NCI-H510A treated with DMSO at 0.1 percent for 48 hours (cell line): ENCODE measurements at places on chromosomes 2 and 18.

GRCh38 chr2:120036145-120036544, 23.3 kb downstream of the EPB41L5 start:
- no peak for DNase-seq

DNA sequence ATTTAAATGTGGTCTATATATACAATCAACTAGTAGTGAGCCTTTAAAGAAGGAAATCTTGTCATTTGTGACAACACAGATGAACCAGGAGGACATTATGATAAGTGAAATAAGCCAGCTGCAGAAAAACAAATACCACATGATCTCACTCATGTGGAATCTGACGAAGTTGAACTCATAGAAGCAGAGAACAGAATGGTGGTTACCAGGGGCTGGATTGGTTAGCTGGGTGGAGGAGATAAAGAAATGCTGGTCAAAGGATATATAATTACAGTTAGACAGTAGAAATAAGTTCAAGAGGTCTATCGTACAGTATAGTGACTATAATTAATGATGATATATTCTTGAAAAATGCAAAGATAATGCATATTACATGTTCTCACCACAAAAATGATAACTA, 267.9 kb downstream of the FBXO15 start:
- no peak for DNase-seq

DNA sequence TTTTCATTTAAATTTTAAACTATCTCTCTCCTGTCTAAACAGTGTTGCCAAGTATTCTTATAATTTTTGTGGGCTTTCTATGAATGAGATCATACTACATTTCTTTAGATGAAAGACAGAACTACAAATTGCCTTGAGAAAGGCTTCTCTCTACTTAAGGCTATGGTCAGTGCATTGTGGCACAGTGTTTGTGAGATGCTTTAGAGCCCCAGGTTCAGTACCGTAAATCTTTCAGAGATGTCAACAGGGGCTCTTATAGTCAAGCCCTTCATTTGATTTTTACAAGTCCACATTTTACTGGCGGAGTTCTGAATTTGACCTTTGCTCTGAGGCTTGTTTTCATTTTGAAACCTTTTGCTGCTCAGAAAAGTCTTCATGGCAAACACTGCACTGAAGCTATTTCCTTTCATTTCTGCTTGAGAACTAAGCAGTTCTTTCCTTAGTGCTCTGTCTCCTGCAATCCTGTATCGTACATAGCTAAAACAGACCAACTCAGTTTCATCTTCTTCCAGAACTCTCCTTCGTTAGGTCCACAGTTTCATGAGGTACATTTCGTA, 175.2 kb downstream of the NYAP2 start:
- no peak for DNase-seq

DNA sequence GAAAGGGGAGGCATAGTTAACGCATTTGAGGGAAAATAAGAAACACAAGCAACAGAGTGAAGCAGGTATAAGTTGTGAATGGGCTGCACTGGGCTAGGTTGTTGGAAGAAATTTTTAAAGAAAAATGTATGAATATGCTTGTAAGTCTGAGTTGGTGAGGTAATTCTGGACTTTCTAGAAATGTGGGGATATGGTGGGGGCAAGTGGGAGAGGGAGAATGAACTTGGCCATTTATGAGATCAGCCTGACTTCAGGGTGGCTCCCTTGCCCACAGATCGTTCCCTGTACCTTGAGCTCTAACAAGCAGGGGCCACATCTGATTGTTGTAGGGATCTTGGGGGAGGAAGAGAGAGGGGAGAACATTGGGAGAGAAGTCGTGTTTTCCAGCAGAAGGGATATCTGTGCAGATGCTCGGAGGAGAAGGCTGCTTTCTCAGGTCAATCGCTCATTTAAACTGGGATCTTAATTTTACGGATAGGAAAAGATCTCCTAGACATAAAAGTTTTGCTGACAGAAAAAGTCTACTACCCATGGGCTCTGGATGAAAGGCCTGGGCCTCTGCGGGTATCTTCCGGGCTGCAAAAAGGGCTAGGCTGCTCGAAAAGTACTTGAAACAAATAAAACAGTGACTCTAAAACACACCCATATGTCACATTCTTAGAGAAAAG, 42.5 kb upstream of the FZD5 start:
- no peak for DNase-seq

GRCh38 chr18:13183790-13184189, 34.8 kb upstream of the LDLRAD4 start:
- DNase-seq: no peak

DNA sequence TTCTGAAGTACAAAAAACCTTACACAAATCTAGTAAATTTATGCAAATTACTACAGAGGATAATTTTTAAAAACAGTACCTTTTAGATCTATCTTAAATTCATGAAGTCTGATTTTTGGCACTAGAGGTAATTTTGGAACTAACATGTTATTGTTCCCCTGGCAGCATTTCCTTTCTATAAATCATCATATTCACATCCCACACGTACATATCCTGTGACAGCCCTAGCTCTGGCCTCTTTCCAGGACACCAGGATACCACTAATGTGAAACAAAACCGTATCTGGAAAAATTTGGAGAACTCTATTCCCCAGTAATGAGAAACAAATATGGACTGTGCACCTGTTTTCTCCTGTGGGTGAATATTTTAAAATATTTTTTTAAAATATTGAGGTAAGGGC, 14.0 kb upstream of the BIRC6 start:
- no peak for DNase-seq

DNA sequence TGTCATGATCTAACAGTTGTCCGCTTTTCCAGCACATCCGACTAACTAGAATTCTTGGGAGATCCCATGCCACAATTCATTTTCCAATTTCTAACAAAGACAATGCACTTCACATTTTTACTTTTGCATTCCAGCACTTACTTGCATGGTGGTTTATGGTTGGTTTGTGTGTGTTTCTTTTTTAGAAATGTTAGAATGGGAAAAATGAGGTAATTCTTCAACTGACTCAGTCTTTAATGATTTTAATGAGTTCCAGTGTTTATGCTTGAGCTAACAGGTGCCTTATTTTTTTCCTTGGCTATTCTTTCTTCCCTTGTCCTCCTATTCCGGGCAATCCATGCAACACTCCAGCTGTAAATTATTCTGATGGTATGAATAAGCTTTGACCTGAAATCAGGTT, 46.4 kb downstream of the SLC8A1 start:
- no peak for DNase-seq
